ENCODE measurements at places on chromosomes 12 and 14.

DNA sequence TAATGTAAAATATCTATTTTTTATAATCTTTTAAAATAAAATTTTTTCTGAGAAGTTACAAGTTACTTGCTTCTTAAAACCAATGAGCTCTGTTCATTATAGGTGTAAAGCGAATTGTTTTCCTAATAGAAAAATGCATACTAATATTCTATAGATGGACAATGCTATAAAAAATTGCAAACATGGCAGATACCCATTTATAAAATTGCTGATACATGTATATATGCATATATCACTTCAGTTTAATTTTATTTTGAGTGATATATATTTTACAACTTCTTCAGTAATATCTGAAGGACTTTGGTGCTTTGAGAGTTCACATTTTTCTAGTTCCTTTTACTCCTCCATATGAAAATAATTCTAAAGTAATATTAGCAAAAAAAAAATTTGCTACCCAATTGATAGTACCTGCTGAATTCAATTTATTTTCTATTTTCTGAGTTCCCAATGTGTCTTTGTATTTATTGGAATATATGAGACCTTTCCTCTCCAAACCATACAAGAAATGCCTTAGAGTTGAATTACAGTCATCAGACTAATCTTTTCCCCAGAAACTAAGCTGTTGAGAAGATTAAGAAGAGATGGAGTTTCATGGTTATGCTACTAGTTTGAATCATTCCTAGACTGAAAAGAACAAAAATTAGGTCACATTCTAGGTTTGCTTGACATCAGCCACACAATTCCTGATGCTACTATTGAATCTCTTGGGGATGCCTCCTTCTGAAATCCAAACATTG is 1937.5 kb upstream of the SEL1L start:
- DNase-seq = no peak

GRCh38 chr14:44404036-44404435 is 103.0 kb downstream of the FSCB start:
- DNase-seq = no peak

GRCh38 chr12:108995370-108995992 is 25.4 kb downstream of the SVOP start:
- no peak for DNase-seq

- DNase-seq = peak; percentile 92
Measured at GRCh38 chr12:89524541-89525304, at the start of gene GALNT4. Gene GALNT4, minus strand, starts transcription at chr12:89524796. Its CDS starts 247 bp downstream, at chr12:89524549.

GRCh38 chr12:62512901-62513300 is 46.3 kb downstream of the MON2 start:
- no peak for DNase-seq

DNA sequence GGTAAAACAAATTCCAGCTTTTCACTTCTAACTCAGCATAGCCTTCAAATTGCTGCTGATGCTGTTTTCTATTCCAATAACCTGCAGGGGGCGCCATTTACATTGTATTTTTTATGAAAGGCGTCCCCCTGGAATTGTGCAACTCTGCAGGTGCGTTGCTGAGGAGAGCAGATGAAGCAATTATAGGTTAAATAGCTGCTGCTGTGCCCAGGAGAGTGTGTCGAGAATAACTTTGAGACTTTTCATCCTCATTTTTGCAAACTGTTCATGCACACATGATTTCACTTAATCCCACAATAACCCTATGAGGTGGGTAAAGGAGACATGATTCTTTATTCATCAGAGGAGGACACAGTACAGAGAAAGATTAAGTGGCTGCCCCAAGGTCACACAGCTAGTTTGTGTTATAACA is 75.7 kb downstream of the MYRFL start:
- DNase-seq = peak; percentile 84

- DNase-seq = no peak
Measured at GRCh38 chr12:89179245-89179644, 173.1 kb downstream of the DUSP6 start.

DNA sequence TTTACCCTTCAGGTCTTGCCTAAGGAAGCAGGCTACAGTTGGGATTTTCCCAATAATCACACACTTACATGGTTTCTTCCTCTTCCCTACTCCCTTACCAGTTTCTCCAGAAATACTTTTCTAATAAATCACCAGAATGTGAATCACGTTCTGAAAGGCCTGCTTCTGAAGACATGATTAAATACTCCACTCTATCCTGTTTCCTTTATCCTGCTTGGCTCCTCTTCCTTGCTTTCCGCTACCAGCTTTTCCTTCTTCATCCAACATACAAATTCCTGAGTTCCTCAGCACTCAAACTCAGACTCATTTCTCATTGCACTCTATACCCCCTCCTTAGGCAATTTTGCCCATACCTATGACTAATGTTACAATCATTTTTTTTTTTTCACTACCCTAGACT is 118.3 kb downstream of the MGAT4C start:
- no peak for DNase-seq

- no peak for DNase-seq
Measured at GRCh38 chr14:102452302-102452701, 57.3 kb downstream of the ANKRD9 start.

DNA sequence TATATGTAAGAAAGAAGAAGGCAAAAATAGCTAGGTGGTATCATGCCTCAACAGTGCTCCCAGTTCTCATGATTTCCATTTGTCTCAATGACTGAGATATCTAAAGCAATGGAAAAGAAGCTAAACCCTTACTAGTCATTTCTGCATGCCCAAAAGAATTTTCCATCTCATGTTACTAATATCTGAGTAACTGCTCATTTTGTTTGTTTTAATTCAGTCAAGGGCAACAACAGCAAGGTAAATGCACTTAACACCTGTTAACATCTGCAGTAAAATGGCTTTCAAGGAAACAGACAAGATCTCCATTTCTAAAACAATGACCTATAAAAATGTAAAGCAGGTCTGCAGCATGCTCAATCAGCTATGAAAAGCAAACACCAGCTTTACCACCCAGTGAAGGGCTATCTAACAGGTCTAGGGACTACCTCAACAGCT is 19.4 kb upstream of the SELPLG start:
- DNase-seq = no peak

- DNase-seq = no peak
Measured at GRCh38 chr12:68786929-68787328, 21.0 kb upstream of the MDM2 start.

DNA sequence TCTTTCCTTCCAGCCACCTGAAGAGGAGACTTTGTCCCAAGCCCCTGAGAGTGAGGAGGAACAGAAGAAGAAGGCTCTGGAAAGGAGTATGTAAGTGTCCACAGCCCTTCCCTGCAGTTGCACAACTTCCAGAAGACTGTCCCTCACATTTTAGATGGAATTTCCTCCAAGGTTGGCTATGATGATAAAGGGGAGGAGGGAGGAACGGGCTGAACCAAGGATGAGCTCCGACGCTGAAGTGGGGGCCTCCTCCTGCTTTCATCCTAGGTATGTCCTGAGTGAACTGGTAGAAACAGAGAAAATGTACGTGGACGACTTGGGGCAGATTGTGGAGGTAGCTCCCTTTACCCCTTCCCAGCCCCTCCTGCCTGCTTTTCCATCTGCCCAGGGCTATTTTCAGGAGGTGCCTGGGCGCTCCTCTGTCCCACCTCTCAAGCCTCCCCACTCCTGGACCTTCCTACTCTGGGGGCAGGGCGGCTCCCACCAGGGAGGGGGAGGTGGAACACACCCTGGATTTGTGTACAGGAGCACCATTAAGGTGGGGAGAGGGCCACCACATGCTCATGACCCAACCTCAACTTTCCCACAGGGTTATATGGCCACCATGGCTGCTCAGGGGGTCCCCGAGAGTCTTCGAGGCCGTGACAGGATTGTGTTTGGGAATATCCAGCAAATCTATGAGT is 2.3 kb downstream of the ARHGEF25 start:
- DNase-seq = no peak

GRCh38 chr12:2467447-2468195 is 327.1 kb upstream of the FKBP4 start:
- DNase-seq = no peak

DNA sequence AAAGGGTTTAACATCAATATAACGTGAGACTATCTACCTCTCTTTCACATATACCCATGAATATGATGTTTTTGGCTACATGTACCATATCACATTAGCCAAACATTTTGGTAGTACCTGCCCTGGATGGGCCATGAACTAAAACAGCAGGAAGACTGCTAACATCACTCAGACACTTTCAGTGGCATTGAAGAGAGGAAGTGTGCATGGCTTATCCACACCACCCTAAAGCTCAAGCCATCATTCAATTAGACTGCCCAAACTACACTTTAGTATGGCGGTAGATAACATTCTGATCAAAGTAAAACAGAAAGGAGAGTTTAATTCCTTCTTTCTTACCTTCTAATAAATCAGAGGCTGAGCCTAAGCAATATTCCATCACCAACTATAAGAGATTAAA is 103.0 kb downstream of the PEBP1 start:
- no peak for DNase-seq

DNA sequence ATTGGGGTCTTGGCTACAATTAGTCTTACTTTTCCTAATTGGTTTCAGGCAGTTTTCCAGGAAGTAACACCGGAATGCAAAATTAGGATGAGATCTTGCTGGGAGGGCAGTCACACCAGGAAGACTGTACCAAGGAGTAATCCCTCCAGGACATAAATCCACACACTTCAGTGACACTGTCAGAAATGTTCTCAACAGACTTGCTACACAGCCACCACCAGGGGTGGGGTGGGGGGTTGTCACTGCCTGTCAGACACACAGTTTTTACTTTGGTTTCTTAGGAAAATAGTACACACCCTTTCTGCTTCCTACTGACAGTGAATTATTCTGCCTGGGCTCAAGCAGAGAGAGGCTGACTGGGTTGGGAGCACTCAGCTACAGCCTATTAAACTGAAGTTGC is 102.9 kb upstream of the CCDC196 start:
- DNase-seq = peak; percentile 26

GRCh38 chr14:102699416-102700110 is 77.7 kb upstream of the TRAF3 start:
- DNase-seq = no peak

GRCh38 chr12:130139567-130140421 is 22.5 kb upstream of the FZD10 start:
- no peak for DNase-seq

- no peak for DNase-seq
Measured at GRCh38 chr12:56753566-56753965, 1.4 kb upstream of the PRIM1 start.

Data from left kidney (tissue), 8 donors.